ENCODE measurements at places on chromosomes 3 and 15. TPM values are rescaled to one million over a fixed set of nuclear protein-coding genes. Genes with fewer than 3 reads are reported as not detected.

GRCh38 chr3:143835312-143835711, 13.0 kb downstream of the SLC9A9 start:
- DNase-seq = no peak

The NR2E3 gene
- total RNA-seq = not detected

The IFT57 gene
- total RNA-seq = 22.4 TPM

The ZIC1 gene
- total RNA-seq = 0.46 TPM

All from lower leg skin (tissue), 4 donors.